HT-29 (cell line): ENCODE measurements at places on chromosomes 1 and 21.

DNA sequence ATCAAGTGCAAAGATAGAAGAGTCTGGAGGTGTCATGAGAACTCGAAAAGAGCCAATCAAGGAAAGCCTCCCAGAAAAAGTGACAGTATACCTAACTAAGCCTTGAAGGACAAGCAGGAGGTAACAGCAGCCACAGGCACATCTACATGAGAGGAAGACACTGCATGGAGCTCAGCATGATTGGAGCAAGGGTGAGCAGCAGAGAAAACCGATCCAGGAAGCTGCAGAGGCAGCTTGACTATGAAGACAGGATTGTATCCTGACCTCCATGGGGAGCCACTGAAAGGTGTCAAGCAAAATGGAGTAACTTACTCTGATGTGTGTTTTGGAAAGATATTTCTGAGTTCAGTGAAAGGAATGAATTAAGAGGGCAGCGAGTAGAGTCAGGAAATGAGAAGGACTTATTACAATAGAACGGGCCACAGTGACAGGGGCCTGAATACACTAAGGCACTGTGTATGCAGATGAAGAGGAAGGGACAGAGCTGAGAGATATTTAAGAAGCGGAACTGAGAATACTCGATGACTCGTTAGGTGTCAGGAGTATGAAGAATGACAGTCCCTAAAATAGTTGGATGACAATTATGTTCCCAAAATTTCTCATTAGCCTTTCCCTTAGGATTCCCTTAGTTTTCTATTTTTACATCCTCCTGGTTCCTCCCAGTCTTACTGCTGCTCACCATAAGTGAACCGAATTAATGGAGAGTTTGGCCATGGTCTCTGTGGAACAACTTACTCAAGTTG is 139.3 kb upstream of the NFIA start:
- DNase-seq = no peak

DNA sequence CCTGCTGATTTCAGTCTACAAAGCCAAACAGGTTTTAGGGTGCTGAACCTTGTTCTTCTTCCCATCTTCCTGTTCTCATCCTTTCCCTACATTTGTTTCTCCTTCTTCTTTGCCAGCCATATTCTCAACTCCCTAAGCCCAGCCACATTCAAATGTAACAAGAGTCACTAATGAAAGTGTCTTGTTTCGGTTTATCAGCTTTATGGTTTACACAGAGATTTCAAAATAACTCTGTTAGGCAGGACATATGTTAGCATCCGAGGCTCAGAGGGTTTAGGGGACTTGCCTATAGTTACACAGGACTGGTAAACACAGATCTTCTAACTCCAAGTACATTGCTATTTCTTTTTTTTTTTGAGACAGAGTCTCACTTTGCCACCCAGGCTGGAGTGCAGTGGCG is 61.3 kb downstream of the NDUFS5 start:
- no peak for DNase-seq

DNA sequence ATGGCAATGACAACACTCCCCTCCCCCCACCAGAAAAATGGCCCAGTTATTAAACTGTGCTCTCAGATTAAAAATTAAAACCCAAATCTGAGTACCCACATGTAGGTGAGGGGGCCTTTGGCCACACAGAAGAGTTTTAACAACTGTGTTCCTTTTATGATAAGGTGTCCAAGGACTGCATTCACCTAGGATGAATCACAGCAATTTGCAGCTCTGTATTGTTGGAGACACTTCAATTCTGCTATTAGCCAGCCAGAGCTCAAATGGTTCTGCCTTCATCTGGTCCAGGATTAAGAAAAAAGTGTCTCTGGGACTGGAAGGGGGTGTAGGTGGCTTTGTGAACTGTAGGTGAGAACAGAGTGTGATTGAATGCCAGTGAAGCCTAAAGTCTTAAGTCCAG is 43.3 kb upstream of the DIRAS3 start:
- DNase-seq = no peak

DNA sequence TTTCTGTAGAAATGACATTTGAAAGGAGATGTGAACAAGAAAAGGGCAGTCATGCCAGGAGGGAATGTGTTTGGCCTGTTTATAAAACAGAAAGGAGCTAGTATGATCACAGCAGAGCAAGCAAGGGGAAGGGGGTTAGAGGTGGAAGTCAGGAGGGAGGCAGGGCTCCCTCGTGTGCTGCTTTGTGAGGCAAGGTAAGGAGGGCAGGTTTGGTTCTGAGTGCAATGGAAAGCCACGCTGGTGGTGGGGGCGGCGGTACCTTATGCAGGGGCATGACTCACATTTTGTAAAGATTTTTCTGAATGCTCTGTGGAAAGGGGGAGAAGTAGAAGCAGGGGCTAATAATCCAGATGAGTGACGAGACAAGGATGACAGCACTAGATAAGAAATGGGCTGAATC is 197.5 kb upstream of the C8B start:
- DNase-seq = no peak

GRCh38 chr1:202501281-202501680 is 152.8 kb downstream of the PPP1R12B start:
- peak; percentile 69 for DNase-seq

DNA sequence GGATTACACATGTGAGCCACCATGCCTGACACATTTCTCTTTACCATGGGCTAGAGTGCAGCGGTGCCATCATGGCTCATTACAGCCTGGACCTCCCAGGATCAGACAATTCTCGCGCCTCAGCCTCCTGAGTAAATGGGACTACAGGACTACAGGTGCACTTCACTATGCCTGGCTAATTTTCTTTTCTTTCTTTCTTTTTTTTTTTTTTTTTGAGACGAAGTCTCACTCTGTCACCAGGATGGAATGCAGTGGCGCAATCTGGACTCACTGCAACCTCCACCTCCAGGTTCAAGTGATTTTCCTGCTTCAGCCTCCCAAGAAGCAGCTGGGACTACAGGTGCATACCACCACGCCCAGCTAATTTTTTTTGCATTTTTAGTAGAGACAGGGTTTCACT is 14.8 kb upstream of the KIF1B start:
- no peak for DNase-seq

- no peak for DNase-seq
Measured at GRCh38 chr1:2510366-2511155, 15.8 kb downstream of the PANK4 start.

DNA sequence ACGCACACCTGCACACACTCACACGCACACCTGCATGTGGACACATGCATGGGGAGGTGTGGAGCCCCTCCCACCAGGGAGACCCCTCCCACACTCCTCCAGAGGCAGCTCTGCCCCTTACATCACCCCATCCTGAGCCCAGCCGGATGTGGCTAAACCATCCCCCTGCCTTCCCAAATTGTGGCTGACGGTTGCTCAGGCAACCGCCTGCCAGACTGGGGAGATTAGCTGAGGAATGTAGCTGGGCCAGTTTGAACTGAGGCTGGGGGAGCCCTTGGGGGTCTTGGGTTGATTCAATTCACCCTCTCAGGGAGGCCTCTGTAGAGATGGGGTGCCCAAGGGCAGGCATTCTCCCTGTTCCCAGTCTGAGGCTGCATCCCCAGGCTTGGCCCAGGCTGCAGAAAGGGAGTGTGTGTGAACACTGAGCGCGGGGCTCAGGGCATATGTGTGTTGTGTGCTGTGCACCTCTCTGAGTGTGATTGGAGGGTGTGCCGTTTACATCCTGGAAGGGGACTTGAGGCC is 12.9 kb downstream of the PTPRU start:
- DNase-seq = no peak

DNA sequence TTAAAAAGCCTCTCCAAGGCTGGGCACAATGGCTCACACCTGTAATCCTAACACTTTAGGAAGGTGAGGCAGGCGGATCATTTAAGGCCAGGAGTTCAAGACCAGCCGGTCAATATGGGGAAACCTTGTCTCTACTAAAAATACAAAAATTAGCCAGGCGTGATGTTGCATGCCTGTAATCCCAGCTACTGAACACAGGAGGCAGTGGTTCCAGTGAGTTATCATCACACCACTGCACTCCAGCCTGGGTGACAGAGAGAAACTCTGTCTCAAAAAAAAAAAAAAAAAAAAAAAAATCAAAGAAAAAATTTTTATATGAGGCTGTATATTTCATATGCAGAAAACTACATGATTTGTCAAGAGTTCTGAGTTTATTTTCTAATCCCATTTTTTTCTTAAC is 1107.1 kb upstream of the TMPRSS15 start:
- no peak for DNase-seq

DNA sequence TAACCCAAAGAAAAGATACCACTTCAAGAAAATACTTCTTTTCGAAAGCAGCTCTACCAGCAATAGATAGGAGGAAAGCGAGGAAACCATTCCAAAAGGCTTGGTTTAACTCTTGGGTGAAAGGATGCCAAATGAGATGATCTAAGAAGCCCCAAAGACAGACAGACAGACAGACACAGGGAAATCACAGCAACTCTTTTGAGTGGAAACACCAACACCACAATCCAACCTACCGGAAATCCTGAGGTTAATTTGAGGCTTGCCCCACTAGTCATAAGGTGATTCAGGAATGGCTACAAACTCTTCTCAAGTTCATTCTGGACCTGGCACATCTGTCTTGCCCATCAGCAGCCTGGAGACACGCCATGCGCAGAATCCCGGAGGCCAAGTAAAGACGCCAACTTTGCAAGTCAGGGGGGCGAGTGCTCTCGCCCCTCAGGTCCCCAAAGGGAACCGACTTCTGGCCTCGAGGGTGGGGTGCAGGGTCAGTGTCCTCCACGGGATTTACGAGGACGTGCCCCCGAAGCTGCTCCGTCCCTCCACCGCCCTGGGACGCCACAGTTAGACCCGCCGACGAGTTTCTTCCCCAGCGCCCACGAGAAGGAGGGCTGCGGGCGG is 778 bp downstream of the EVI5 start:
- peak; percentile 57 for DNase-seq

GRCh38 chr1:223308136-223308535 is 55.8 kb downstream of the SUSD4 start:
- no peak for DNase-seq

- no peak for DNase-seq
Measured at GRCh38 chr1:151175041-151175741, 590 bp downstream of the TMOD4 start.

DNA sequence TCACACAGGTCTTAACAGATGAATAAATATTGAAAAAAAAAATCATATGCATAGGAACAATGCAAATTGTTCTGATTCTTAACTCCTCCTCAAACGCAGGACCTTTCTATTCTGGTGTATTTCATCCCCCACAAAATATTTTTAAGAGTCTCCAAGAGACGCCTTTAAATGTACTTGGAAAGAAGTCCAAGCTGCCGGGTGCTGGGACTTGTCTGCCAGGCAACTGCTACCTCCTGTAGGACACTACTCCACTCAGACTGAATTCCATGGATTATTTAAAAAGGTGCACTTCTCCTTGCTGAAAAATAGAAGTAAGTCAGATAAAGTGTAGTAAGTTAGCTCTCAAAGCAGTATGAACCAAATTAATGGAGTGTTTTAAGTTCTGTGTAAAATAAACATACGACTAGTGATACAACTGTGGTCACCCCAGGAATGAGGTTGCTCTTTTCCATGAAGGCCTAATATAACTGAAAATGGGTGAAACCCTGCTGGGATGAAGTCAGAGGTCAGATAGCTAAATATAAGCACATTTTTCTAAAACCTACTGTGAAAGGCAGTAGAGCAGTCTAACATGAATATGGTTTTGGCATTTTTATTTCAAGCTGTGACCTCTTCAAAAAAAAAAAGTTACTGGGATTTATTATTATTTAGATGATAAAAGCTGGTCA is 189.2 kb upstream of the PBX1 start:
- no peak for DNase-seq

DNA sequence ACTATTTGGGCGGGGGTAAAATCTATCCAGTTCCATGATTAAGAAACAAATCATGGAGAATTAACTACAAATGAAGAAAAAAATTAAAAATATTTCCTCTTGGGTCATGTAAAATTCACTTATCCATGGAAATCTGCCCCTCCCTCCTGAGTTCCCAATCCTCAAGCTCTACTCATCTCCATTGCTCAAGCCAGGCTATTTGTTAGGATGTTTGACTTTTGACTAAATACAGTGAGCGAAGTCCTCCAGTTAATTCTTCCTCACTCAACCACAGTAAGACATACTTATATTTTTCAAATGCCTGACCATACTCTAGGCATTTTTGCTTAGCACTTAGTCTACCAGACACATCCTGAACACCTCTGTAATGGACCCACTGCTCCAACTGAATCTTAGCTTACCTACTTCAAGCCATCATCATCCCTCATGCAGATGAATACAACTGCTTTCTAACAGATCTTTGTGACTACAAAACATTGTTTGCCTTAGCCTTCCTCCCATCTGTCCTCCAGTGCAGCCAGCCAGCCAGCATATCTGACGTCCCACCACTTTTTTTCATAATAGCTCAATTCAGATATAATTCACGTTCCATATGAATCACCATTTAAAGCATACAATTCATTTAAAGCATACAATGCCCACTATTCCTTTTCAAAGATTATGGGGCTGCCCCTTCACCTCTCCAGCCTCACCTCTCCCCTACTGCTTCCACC is 154.2 kb downstream of the RERE start:
- no peak for DNase-seq

- DNase-seq = peak; percentile 32
Measured at GRCh38 chr21:34517491-34518245, 5.7 kb upstream of the KCNE1 start.

GRCh38 chr1:89022167-89022959 is at the start of gene GBP3:
Gene GBP3 (minus strand): TSS chr1:89022866. CDS start chr1:89020721, 2,145 bp downstream.
- peak; percentile 77 for DNase-seq

- DNase-seq = no peak
Measured at GRCh38 chr1:162736633-162737067, 53.9 kb upstream of the HSD17B7 start.

GRCh38 chr1:9200441-9200840 is 34.1 kb upstream of the H6PD start:
- no peak for DNase-seq

DNA sequence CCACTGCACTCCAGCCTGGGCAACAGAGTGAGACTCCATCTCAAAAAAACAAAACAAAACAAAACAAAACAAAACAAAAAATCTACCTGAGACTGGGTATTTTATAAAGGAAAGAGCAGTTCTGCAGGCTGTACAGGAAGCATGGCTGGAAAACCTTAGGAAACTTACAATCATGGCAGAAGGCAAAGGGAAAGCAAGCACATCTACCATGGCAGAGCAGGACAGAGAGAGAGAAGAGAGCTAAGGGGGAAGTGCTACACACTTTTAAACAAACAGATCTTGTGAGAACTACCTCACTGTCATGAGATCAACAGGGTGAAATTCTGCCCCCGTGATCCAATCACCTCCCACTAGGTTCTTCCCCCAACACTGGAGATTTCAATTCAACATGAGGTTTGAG is 198.3 kb upstream of the SAMSN1 start:
- no peak for DNase-seq

GRCh38 chr1:179105393-179105792 is 23.5 kb downstream of the TOR3A start:
- peak; percentile 62 for DNase-seq

GRCh38 chr1:241413386-241413785 is 56.4 kb upstream of the RGS7 start:
- DNase-seq = no peak

- peak; percentile 3 for DNase-seq
Measured at GRCh38 chr1:110850627-110851026, 22.3 kb upstream of the CD53 start.

GRCh38 chr21:39348040-39348354 is 891 bp downstream of the HMGN1 start:
- DNase-seq = peak; percentile 28
